ENCODE measurements at places on chromosomes 7 and 10.

GRCh38 chr10:11265484-11265883 is 247.8 kb downstream of the CELF2 start:
- H3K4me1 ChIP-seq, result peaks cover 14% of the 10 kb centered on the region
- no peak for DNase-seq
- H3K27me3 ChIP-seq, result peaks cover 2% of the 10 kb centered on the region
- H3K4me3 ChIP-seq, result no peak overlapping the region
- H3K36me3 ChIP-seq, result peaks cover 5% of the 10 kb centered on the region
- no peak overlapping the region for H3K27ac ChIP-seq

- H3K4me1 ChIP-seq, result no peaks in the 10 kb centered on the region
- H3K27me3 ChIP-seq, result peaks cover 4% of the 10 kb centered on the region
- no peak for DNase-seq
Measured at GRCh38 chr10:122044713-122045112, 55.8 kb downstream of the TACC2 start.

- no peak for DNase-seq
- no peaks in the 10 kb centered on the region for H3K36me3 ChIP-seq
- H3K4me3 ChIP-seq, result no peak overlapping the region
- H3K4me1 ChIP-seq, result no peaks in the 10 kb centered on the region
- H3K27me3 ChIP-seq, result no peaks in the 10 kb centered on the region
Measured at GRCh38 chr7:124720195-124720594, 45.4 kb downstream of the GPR37 start.

DNA sequence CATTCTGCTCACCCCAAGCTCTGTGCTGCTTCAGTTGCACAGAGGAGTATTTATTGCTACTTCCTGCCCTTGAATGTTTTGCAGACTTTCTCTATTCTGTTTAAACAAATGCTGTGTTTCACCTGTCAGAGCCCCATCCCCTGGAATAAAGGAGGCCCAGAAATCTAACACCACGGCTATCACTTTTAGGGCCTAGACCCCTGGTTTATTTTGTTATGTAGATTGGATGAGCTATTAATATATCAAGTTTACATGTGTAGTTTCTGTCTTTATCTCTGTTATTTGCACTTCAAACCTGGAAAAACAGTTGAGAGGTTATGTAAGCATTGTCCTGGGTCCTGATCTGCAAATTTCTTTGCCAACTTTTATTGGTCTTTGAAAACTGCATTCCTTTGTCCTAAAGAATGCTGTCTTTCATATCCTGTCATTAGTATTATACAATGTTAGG is 630.1 kb downstream of the PARD3 start:
- no peaks in the 10 kb centered on the region for H3K36me3 ChIP-seq
- no peak overlapping the region for H3K27ac ChIP-seq
- H3K4me3 ChIP-seq, result no peak overlapping the region
- peaks cover 34% of the 10 kb centered on the region for H3K4me1 ChIP-seq
- peaks cover 9% of the 10 kb centered on the region for H3K27me3 ChIP-seq

GRCh38 chr10:35004651-35005050 is 85.5 kb downstream of the CUL2 start:
- H3K27me3 ChIP-seq, result no peaks in the 10 kb centered on the region
- peaks cover 5% of the 10 kb centered on the region for H3K36me3 ChIP-seq
- peaks cover 5% of the 10 kb centered on the region for H3K4me1 ChIP-seq

DNA sequence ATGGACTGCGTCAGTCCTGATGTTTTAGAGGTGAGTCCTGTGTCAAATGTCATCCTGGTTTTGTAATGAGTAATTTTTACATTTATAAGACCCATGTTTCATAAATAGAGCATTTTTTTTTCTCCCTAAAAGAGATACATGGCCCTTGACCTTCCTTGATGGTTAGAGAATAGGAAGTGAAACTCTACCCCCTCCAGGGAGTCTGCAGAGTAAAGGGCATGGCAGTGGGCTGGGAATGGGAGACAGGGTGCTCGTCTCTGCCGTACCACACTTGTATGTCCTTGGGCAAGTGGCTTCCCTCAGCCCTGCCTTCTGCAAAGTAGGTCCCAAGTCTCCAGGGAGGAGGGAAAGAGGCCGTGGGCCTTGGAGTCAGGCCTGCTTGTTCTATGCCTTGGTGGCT is 63.9 kb downstream of the WDFY4 start:
- no peak overlapping the region for H3K4me3 ChIP-seq
- no peak for DNase-seq
- no peaks in the 10 kb centered on the region for H3K27me3 ChIP-seq
- no peaks in the 10 kb centered on the region for H3K36me3 ChIP-seq
- H3K4me1 ChIP-seq, result peaks cover 5% of the 10 kb centered on the region

DNA sequence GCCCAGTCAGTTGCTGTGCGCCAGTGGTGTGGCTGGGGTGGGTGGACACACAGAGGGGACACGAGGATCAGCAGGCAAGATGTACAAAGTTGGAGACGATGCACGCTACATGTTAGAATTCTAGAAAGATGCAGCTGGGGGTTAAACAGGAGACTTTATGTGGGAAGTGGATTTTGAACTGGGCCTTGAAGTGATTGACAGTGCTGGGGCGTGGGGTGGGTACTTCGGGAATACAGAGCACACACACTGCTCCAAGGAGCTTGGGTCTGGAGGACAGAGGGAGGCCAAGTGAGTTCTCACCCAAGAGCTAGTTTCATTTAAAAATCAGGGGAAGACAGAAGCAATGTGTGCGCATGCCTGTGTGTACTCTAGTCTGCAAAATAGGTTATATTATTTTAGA is 87.1 kb downstream of the CREM start:
- H3K4me1 ChIP-seq, result peaks cover 60% of the 10 kb centered on the region
- peaks cover 3% of the 10 kb centered on the region for H3K27me3 ChIP-seq
- H3K4me3 ChIP-seq, result peak overlapping the region; percentile 67
- H3K36me3 ChIP-seq, result peaks cover 5% of the 10 kb centered on the region
- DNase-seq, result no peak

- no peaks in the 10 kb centered on the region for H3K4me1 ChIP-seq
- no peak overlapping the region for H3K27ac ChIP-seq
- H3K36me3 ChIP-seq, result no peaks in the 10 kb centered on the region
- H3K4me3 ChIP-seq, result no peak overlapping the region
Measured at GRCh38 chr7:86130268-86130667, 513.4 kb upstream of the GRM3 start.

- no peak overlapping the region for H3K27ac ChIP-seq
- H3K4me3 ChIP-seq, result no peak overlapping the region
- DNase-seq, result no peak
- no peaks in the 10 kb centered on the region for H3K36me3 ChIP-seq
- H3K4me1 ChIP-seq, result peaks cover 12% of the 10 kb centered on the region
Measured at GRCh38 chr10:6995341-6995740, 415.3 kb upstream of the PRKCQ start.

DNA sequence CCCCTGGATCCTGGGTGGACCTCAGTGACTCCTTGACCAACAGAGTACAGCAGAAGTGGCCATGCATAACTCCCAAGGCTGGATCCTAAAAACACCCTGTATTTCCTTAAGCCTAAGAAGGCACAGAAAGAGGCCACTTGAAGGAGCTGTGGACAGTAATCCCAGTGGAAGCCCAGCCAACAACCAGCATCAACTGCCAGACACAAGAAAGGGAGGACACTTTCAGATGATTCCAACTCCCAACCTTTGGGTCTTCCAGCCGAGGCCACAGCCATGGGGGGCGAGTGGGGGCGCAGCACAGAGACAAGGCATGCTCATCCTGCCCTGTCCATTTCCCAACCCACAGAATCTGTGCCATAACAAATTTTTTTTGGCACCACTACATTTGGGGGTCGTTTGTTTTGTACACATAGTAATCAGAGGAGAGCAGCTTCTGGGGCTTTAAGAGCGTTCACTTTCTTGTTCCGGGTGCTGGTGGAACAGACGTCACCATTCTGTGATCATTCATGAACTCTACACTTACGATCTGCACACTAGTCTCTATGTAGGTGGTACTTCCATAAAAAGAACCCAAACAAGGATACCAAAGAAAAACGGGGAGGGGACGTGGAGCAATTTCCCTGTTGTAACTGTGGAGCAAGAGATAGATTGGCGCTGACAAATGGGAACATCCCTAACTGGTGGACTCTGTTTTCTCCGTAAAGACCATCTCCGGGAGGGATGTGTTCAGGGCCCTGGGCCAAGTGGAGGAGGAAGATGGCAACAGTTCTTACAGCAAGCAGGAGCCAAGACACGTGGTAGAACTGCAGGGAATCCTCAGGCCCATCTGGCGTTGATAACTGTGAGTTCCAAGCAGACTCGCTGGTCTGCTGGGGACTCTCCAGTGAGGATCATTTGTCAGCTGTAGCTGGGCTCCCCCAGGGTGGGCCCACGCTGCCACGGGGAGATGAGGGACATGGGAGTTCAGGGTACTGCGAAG is 6.0 kb upstream of the SLC29A3 start:
- no peaks in the 10 kb centered on the region for H3K36me3 ChIP-seq
- H3K27ac ChIP-seq, result no peak overlapping the region
- H3K4me1 ChIP-seq, result peaks cover 14% of the 10 kb centered on the region
- H3K27me3 ChIP-seq, result peaks cover 17% of the 10 kb centered on the region

DNA sequence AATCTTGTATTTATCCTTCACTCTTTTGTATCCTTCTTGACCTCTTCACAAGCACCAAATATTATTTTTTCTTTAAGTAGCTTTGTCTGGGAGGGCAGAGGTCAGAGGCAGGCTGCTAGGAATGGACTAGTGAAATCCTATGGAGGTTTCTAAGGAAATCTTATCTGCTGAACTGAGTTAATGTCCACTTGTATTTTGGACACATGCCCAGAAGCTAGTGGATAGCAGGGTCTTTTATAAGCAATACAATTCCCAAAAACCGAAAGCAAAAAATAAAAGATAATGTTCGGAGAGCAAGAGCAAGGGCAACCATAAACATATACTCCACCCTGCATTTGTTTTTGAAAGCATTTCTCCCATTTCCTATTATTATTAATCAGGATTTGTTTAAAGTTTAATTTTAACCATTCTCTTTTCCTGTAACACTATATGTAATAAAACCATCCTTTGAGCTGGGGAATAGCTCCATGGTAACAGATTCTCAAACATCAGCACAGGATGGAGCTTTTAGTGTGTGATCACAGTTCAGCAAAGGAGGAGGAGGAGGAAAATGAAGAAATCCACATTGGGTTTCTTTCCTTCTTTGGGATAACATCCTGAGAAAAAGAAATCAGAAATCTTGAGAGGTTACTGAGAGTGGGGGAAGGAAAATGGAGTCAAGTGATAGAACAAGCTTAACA is 328.2 kb upstream of the LRRN3 start:
- no peak overlapping the region for H3K27ac ChIP-seq
- no peaks in the 10 kb centered on the region for H3K36me3 ChIP-seq
- H3K4me3 ChIP-seq, result no peak overlapping the region
- peaks cover 4% of the 10 kb centered on the region for H3K4me1 ChIP-seq

DNA sequence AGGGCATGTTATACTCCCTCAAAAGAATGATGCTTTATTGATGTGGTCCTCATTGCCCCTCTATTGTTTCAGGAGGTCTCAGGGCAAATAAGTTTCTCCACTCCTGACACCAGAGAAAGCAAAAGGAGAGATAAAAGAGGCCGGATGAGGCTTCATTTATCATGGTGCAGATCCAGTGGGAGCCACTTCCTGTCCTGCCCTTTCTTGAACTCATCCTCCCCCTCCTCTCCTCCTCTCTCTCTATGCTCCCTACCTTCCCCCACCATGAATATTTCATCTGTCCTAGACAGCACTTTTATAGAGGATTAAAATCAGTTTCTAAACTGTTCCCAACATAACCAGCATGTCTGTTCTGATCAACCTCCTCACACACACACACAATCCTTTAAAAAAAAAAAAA is 172.2 kb upstream of the KMT2E start:
- no peaks in the 10 kb centered on the region for H3K36me3 ChIP-seq
- no peaks in the 10 kb centered on the region for H3K4me1 ChIP-seq
- no peak overlapping the region for H3K4me3 ChIP-seq
- DNase-seq, result no peak

GRCh38 chr7:119974972-119975371 is 298.0 kb upstream of the KCND2 start:
- no peak overlapping the region for H3K27ac ChIP-seq
- no peak for DNase-seq
- peaks cover 1% of the 10 kb centered on the region for H3K27me3 ChIP-seq

DNA sequence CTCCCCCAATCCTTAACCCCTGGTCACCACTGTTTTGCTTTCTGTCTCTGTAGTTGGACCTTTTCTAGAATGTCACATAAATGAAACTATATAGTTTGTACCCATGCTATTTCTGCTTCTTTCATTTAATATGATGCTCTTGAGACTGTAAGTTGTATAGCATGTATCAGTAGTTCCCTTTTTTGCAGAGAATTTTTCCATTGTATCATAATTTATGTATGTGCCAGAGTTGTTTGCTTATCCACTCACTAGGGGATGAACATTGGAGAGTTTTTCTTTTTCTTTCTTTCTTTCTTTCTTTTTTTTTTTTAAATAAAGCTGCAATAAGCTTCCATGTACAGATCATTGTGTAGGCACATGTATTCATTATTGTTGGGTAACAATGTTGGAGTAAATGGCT is 544.8 kb downstream of the CNTNAP2 start:
- H3K27ac ChIP-seq, result no peak overlapping the region
- no peak for DNase-seq
- H3K27me3 ChIP-seq, result no peaks in the 10 kb centered on the region
- H3K4me1 ChIP-seq, result no peaks in the 10 kb centered on the region
- no peak overlapping the region for H3K4me3 ChIP-seq
- H3K36me3 ChIP-seq, result no peaks in the 10 kb centered on the region

DNA sequence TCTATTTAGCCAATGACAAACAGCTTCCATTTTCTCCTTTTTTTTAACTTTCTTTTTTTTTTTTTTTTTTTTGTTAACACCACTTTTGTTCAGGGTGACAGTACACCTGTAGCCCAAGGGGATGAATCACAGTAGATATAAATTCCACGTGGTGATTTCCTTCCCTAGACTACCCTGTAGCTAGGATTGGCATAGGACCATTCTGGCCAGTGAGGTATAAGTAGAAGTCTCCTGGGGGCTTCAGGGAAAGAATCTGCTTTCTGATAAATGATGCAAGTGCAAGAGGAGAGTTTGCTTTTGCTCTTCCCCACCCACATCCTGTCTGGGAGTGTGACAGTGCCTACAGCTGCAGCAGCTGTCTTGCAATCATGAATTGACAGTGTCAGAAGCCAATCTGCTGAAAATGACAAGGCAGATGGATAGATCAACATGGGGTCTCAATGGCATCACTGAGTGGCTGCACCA is 63.2 kb upstream of the TOMM7 start:
- no peak for DNase-seq
- H3K36me3 ChIP-seq, result no peaks in the 10 kb centered on the region
- peaks cover 3% of the 10 kb centered on the region for H3K4me1 ChIP-seq
- H3K27me3 ChIP-seq, result peaks cover 3% of the 10 kb centered on the region

- no peak overlapping the region for H3K27ac ChIP-seq
Measured at GRCh38 chr10:89392974-89393373, 551 bp downstream of the IFIT1 start.

DNA sequence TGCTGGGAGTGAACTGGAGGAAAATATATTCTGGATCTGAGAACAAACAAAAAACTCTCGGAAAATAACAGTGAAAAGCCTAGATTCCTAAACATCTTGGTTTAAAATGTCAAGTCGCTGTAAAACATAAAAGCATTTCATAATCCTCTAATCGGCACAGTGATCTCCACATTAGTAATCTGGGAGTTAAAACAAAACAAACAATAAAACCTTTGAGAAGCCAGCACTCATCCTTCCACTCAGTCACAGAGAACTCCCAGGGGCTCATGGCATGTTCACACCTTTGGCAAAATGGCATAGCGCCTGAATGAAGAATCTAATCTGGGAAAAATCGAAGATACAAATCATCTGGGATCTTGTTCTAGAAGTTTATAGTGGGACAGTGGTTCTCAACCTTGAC is 24.1 kb upstream of the HPS1 start:
- DNase-seq, result no peak
- H3K4me1 ChIP-seq, result peaks cover 16% of the 10 kb centered on the region
- H3K4me3 ChIP-seq, result no peak overlapping the region
- no peaks in the 10 kb centered on the region for H3K36me3 ChIP-seq
- H3K27me3 ChIP-seq, result peaks cover 5% of the 10 kb centered on the region
